ENCODE measurements at places on chromosomes 5 and 9.
A peak's percentile ranks its signal among the peaks of the same experiment; 100 is the strongest.

GRCh38 chr5:112239996-112240395 is 179.1 kb downstream of the EPB41L4A start:
- peak; percentile 7 for DNase-seq

DNA sequence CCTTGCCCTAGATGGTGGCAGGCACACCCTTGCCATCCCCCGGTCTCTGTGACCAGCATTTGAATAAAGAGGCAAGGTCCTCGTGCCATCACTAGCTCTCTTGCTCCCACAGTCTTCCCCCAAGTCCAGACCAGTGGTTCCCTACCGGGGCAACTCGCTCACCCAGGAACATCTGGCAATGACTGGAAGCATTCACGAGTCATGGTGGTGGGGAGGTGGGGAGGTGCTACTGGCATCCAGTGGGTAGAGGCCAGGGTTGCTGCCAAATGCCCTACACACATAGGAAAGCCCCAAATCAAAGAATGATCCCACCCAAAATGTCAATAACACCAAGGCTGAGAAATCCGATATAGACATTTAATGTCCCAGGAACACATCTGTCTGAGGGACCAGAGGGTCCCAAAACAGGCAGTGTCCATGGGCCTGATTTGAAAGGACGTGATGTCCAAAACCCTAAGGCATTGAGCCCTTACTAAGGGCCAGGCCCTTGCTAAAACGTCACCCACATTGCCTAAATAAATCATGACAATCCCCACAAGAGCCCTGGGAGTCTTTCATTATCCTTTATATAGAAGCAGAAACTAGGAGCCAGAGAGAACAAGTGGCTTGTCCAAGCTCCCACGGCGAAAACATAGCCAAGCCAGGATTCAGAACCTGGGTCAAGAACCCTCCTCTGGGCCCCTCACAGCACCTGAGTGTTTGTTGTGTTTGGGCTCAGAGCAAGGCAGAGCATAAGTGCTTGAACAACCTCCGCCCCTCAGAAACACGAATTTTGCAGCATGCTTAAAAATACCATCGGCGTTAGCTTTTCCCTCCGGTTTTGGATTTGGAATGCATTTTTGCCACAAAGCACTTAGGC is 119.3 kb upstream of the WWC1 start:
- peak; percentile 20 for DNase-seq

DNA sequence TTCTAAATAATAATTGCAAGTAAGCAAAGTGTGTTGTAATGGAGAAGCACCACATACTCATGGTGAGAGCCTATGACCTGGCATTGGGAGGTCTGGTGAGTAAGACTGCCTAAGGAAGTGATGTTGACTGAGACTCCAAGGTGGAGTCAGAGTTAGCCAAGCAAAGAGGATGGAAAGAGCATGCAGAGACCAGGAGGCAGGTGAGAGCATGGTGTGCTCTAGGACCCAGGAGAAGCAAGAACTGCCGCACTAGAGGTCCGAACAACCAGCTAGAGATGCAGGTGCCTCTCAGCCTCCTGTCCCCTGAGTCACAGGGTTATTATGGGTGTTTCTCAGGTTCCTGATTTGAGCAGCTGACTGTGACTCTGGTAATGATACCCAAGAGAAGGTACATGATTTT is 27.3 kb downstream of the ANP32B start:
- DNase-seq = no peak

DNA sequence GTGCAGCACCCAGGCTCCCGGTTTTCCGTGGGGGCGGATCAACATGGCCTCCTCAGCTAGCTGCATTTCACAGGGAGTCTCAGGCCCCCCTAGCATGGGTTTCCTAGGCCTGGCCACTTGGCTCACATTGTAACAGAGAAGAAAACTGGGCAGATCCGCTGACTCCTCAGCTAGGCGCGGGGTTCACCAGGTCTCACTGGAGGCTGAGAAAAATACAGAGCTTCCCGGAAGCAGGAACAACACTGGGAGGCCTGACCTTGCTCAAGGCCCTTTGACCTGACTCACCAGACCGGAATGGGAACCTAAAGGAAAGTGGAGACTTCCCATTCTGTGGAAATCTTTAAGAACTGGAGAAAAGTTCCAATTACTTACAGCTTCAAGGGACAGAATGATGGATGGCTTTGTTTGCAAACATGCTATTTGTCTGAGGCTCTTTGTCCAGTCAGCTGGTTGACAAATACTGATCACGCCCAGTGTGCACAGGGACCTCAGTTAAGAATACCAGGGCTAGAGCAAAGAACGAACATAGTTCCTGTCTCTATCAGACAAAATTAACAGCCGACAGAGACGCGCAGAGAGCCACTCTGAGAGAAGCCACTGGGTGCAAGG is 88.7 kb upstream of the LRRTM2 start:
- no peak for DNase-seq

GRCh38 chr9:126790561-126790960 is 14.3 kb upstream of the ZBTB43 start:
- no peak for DNase-seq

GRCh38 chr5:61409568-61409967 is 77.5 kb downstream of the ZSWIM6 start:
- peak; percentile 95 for DNase-seq

- DNase-seq = no peak
These were observed 60.9 kb downstream of the DROSHA start for GRCh38 chr5:31471040-31471439.

DNA sequence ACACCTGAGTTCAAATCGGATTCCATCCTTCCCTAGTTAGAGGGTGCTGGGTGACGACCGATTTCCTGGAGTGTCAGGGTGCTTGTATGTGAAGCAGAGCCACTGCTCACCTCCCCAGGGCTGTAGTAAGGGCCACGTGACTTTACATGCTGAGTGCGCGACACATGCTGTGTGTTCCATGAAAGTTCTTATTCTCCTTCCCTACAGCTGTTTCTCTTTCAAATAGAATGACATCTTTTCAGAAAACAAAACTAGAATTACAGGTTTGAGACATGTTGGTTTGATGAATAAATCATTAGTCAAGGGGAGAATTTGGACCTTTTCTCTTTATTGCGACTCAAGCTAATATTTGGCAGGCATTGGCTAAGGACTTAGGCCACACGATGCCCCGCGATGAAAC is 113.1 kb downstream of the JMY start:
- DNase-seq = no peak

DNA sequence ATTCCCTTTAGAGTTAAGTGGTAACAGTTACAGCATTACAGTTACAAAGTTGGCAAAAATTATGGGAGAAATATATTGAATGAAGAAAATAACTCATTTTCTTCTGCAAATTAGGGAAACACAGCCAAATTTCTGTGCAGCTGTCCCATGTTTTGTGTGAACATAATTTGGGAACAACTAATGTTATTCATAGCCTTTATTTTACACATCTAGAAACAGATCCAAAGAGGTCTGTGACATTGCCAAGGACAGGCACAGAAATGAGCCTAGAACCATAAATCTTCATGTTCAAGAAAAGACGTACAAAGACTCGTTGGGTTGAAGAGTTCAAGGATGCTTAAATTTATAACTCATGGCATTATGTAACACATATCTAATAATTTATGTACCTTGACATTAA is 114.1 kb upstream of the TXNDC8 start:
- no peak for DNase-seq

- DNase-seq = no peak
These were observed 547.3 kb downstream of the TAF11L14 start for GRCh38 chr5:18181575-18181974.

- no peak for DNase-seq
These were observed 335.8 kb downstream of the IRX2 start for GRCh38 chr5:2415678-2416077.

GRCh38 chr9:84394036-84394435 is 53.5 kb upstream of the SLC28A3 start:
- no peak for DNase-seq

GRCh38 chr9:97980918-97981845 is 2.0 kb upstream of the ANP32B start:
- DNase-seq = no peak

DNA sequence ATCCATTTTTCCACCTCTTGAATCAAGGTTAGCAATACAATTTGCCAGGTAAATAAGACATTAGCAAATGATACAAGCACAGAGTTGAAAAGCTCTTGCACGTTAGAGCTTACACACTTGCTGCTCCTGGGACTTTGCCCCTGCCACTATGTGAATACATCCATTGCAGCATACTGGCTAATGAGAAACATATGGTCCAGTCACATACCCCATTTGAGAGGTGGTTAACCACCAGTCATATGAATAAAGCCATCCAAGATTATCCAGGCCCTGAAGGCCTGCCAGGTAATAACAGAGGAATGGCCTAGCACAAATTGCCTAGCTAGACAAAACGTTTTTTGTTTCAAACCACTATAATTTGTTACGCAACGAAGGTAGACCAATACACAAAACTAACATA is 45.8 kb upstream of the FTMT start:
- peak; percentile 20 for DNase-seq

DNA sequence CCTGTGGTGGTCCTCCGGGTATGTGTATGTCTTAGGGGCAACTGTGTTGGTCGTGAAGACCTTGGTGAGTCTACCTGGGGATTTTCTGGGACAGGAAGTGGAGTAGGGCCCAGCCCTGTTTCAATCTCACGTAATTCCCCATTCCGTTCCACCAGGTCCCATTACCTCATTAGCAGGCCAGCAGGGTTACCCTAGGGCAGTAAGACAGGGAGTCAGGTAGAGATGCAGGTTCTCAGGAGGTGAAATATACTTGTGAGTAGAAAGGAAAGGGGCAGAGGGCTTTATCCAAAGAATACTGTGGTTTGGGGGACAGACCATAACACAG is 56.5 kb downstream of the MACROH2A1 start:
- no peak for DNase-seq

GRCh38 chr9:74804018-74804385 is 83.7 kb downstream of the TRPM6 start:
- no peak for DNase-seq

DNA sequence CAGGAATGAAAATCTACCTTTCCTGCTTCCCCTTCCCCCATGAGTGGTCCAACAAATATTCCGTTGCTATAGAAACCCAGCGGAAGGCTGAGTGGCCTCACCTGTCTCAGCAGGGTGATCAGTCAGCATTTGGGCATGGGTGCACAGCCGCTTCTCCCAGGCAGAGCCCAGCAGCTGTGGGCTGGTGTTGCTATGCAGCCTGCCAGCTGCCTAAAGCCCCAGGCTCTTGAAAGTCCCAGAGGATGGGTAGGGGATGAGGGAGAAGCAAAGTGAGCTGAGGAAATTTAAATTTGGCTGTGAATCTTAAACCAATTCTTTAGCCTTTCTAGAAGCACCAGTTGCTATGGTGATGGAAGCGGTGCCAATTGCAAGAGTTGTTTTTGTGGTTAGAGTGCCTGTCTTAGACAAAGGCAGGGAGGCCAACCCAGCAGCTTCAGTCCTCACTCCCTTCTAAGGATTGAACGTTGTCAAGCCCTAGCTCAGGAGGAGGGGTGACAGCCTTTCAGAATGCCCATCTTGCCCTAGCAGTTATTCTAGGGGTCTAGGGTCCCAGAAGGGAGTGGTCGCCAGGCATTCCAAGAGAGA is 151.5 kb upstream of the PITX1 start:
- DNase-seq = peak; percentile 67

DNA sequence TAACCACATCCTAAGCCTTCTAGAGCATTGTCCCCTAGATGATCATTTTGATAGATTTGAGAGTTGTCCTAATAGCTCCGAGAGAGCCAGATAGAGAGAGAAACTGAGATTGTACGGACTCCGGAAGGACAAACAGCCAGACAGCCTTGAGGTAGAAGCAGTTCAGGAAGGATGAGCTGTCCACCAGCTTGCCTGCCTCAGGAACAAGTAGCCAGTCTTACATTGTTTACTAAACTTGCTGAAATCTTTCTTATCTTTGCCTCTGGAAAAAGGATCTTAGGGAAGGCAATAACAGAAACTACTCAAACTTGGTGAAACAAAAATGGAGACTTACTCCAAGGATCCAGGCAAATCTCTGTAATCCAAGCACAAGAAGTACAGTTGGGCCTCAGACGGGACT is 39.0 kb upstream of the SAP30L start:
- no peak for DNase-seq

GRCh38 chr9:80842389-80842788 is 847.0 kb downstream of the TLE1 start:
- peak; percentile 1 for DNase-seq

DNA sequence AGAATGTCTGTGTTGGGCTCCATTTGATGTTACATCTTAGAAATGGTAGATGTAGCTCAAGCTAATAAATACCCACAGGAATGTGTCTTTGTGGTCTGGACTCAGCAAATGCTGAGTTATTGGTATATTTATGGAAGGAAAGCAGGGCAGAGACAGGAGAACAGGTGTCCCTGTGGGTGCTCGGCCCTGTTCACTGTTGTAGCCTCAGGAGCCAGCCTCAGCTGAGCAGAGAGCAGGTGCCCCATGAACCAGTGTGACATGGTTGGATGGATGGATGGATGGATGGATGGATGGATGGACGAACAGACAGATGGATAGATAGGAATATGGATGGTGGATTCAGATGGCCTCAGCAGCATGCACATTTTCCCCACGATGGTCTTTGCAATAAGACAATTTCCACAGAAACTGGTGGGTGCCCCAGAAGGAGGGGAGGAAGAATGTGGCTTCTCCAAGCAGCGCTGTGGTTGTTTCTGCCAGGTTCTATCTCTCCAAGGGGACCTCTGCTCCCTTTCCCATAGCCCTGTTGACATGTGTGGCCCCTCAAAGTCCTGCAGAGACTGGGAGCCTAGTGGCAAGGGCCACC is 8.2 kb upstream of the IRF1 start:
- DNase-seq = no peak
